Pulmonary artery endothelial cell (primary cell): ENCODE measurements at places on chromosomes 2 and 18.

GRCh38 chr18:35573531-35573930, 8.0 kb upstream of the GALNT1 start:
- DNase-seq, result no peak

GRCh38 chr2:158458617-158458920, 1.8 kb downstream of the PKP4 start:
- DNase-seq, result no peak

DNA sequence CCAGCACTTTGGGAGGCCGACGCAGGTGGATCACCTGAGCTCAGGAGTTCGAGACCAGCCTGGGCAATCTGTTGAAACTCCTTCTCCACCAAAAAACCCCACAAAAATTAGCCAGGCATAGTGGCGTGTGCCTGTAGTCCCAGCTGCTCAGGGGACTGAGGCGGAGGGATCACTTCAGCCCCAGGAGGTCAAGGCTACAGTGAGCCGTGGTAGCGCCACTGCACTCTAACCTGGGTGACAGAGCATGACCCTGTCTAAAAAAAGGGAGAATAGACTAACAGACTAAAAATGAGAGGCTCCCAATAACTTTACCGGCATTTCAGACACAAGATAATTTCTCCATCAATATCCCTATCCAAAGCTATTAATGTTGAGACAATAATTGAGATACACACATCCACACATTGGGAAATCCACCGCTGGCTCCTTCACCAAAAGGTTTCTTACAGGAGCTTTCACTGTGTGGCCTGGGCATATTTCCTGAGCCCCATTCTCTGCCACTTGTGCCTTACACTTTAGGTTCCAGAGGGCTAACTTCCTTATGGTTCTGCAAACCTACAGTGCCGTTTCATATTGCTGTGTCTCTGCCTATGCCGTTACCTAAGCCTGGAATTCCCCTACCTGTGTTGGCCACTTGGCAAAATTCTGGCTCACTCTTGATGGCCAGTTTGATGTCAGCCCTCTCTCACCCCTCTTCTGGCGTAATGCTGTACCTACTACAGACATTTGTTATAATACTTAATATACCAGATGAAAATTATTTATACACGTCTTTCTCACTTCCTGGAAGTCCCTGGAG, 115.8 kb upstream of the ZFP36L2 start:
- DNase-seq, result no peak

DNA sequence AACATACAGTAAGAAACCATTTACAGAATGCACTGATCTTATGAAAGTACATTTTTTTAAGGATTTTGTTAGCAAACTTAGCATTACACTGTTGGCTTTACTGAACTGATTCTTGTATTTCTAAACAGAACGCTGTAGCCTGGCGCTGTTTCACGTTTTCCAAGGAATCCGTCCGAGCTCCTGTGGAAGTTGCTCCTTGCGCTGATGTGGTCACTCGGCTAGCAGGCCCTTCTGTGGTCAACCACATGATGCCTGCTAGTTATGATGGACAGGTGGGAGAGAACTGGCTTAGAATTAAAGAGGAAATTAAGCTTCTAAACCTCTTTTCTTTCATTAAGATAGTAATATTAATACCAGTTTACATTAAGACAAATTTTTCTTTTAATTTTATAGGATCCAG, 76.8 kb downstream of the CEP192 start:
- no peak for DNase-seq

- DNase-seq, result no peak
Measured at GRCh38 chr2:162330881-162331280, 12.4 kb upstream of the IFIH1 start.

DNA sequence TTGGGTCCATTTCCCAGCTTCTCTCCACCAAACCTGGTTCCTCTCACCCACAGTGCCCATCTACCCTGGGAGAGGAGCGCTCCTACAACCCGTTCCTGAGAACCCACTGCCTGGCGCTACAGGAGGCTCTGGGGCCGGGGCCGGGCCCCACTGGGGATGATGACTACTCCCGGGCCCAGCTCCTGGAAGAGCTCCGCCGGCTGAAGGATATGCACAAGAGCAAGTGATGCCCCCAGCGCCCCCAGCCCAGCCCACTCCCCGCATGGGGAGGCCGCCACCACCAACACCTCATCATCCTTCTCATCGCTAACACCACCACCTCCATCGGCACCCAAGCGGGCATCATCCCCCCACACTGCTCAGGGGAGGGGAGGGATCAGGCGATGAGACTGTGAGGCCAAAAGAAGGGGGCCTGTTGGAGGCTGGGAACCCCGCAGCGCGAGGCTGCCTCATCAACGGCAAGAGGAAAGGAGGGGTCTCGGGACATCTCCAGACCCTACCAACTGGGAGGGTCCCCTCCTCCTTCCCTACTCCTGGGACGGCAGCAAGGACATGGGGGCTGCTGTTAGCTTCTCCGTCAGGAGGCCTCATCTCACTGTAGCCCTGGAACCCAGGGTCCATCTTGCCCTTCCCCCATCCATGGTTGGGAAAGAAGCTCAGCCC, 11.8 kb upstream of the CATIP start:
- DNase-seq, result no peak
